Dermis lymphatic vessel endothelial cell (primary cell): ENCODE measurements at places on chromosomes 5 and 9. TPM values are rescaled to one million over a fixed set of nuclear protein-coding genes. Genes with fewer than 3 reads are reported as not detected.

SLC34A1 gene
- not detected in 2 replicates for total RNA-seq

IL5 gene
- total RNA-seq: not detected in 2 replicates

ARHGEF28 gene
- total RNA-seq: 36.6 and 52.0 TPM in 2 replicates

SPATA31C1 gene
- not detected in 2 replicates for total RNA-seq

FRRS1L gene
- total RNA-seq: under 0.01 TPM in 2 replicates

CTXN3 gene
- total RNA-seq: not detected in 2 replicates

SLC4A9 gene
- not detected in 2 replicates for total RNA-seq

NUTM2G gene
- total RNA-seq: not detected in 2 replicates

RGS7BP gene
- total RNA-seq: not detected in 2 replicates

EQTN gene
- total RNA-seq: 0.09 and 0.22 TPM in 2 replicates

STPG3 gene
- total RNA-seq: 0.54 TPM in 1 of 2 replicates, not detected in the other

SLC6A7 gene
- not detected in 2 replicates for total RNA-seq

BARHL1 gene
- total RNA-seq: not detected in 2 replicates

PALM2AKAP2 gene
- 0.09 and 0.65 TPM in 2 replicates for total RNA-seq

CEL gene
- 0.09 TPM in 1 of 2 replicates, not detected in the other for total RNA-seq

SURF4 gene
- 283 and 354 TPM in 2 replicates for total RNA-seq

HTR1A gene
- total RNA-seq: not detected in 2 replicates

TGFBI gene
- total RNA-seq: 1.9 and 19.0 TPM in 2 replicates

TERT gene
- total RNA-seq: not detected in 2 replicates

CSF1R gene
- not detected in 2 replicates for total RNA-seq

CTNND2 gene
- not detected in 2 replicates for total RNA-seq

WDR38 gene
- total RNA-seq: not detected in 2 replicates

NREP gene
- 12.5 and 27.6 TPM in 2 replicates for total RNA-seq

WWC1 gene
- under 0.01 and 0.33 TPM in 2 replicates for total RNA-seq

BSPRY gene
- not detected in 2 replicates for total RNA-seq

ADAM19 gene
- total RNA-seq: 25.1 and 49.2 TPM in 2 replicates

GABRA1 gene
- under 0.01 TPM in 1 of 2 replicates, not detected in the other for total RNA-seq

SHC3 gene
- 0.17 and 0.33 TPM in 2 replicates for total RNA-seq

PHF24 gene
- total RNA-seq: under 0.01 TPM in 1 of 2 replicates, not detected in the other

PTGDS gene
- 0.43 and 2.8 TPM in 2 replicates for total RNA-seq

CAMK4 gene
- total RNA-seq: 0.33 and 0.69 TPM in 2 replicates

PCDHGB6 gene
- 2.1 and 3.7 TPM in 2 replicates for total RNA-seq

CNTFR gene
- not detected in 2 replicates for total RNA-seq

CTSV gene
- total RNA-seq: 0.26 and 0.33 TPM in 2 replicates

LCNL1 gene
- total RNA-seq: under 0.01 TPM in 1 of 2 replicates, not detected in the other

IL3 gene
- not detected in 2 replicates for total RNA-seq

PLPPR1 gene
- total RNA-seq: under 0.01 TPM in 1 of 2 replicates, not detected in the other

SEC24A gene
- 13.2 and 13.6 TPM in 2 replicates for total RNA-seq

PCDH1 gene
- total RNA-seq: 5.7 and 31.1 TPM in 2 replicates

GRM6 gene
- total RNA-seq: not detected in 2 replicates

EMB gene
- 0.09 and 0.11 TPM in 2 replicates for total RNA-seq

STK32A gene
- 0.09 TPM in 1 of 2 replicates, not detected in the other for total RNA-seq

JMY gene
- 13.8 and 15.3 TPM in 2 replicates for total RNA-seq

STKLD1 gene
- total RNA-seq: 0.69 and 0.98 TPM in 2 replicates

WDR36 gene
- 49.2 and 56.2 TPM in 2 replicates for total RNA-seq

PDCD1LG2 gene
- total RNA-seq: 0.34 and 0.54 TPM in 2 replicates

PCA3 gene
- 0.11 and 0.17 TPM in 2 replicates for total RNA-seq
